Stimulated activated CD4-positive, alpha-beta T cell treated with anti-CD3 and anti-CD28 coated beads, Interleukin-1b, Interleukin-23, amount 100 ng/mL, for 1 hour (primary cell): ENCODE measurements at places on chromosomes 1 and 21.

DNA sequence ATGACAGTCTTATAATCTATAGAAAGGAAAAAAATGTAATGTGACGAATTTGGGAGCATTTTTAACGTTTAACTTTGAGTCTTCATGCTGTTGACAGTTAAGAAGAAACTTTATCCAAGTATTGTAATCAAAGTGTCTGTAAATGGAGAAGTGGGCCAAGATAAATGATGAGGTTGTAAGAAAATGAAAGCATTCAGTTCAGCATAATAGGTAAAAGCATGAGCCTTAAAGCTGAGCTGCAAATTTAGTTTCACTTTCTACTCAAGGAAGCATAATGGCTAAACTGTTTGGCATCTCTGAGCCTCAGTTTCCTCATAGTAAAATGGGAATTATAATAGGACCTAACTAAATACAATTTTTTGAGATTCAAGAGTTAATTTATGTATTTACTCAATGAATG lies 1554.8 kb downstream of the KCNT2 start:
- DNase-seq: no peak

DNA sequence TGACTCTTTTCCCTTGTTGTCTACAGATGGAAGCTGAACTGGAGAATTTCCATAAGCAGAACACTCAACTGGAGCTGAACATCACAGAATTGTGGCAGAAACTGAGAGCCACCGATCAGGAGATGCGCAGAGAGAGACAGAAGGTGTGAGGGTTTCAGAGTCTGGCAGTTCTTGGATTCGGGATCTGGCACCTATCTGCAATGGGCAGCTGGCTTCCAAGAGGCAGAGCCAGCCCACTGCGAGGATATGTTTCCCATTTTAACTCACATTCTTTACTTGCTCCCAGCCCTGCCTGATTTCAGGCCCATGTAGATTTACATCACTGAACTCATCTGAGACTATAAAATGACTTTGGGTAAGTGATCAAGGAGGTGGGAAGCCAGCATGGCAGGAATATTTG lies 37.3 kb upstream of the TMEM125 start:
- DNase-seq: no peak

DNA sequence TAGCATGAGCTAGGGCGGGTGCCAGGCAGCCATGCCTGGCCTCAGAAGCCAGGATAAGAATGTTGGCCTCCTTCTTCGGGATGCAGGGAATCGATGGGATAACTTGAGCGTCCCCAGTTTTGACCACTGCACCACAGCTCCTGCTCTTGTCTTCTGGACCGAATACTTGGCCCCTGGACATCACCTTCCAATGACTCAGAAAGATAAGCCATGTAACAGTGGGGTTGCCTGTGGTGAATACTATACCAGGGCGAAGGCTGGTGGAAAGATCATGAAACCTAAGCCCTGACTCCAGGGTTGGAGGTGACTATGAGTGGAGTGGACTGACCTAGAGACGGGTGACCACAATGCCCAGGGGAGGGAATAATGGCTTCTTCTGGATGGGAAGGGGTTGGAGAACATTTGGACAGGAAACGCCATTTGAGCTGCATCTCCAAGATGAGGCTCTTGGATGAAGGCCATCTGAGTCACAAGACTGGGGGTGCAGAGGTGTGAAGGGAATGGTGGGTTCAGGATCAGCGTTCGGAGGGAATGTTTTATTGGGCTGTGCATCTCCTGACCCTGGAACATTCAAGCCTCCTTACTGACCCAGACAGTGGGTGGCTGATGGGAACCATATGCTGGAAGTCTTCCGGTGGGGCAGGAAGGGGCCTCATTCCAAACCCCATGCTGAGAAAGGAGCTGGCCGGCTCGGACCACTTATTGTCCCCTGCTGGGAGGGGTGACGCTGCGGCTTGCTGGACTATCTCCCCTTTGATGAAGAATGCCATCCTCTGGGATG lies 18.5 kb upstream of the KCNE2 start:
- DNase-seq: no peak

DNA sequence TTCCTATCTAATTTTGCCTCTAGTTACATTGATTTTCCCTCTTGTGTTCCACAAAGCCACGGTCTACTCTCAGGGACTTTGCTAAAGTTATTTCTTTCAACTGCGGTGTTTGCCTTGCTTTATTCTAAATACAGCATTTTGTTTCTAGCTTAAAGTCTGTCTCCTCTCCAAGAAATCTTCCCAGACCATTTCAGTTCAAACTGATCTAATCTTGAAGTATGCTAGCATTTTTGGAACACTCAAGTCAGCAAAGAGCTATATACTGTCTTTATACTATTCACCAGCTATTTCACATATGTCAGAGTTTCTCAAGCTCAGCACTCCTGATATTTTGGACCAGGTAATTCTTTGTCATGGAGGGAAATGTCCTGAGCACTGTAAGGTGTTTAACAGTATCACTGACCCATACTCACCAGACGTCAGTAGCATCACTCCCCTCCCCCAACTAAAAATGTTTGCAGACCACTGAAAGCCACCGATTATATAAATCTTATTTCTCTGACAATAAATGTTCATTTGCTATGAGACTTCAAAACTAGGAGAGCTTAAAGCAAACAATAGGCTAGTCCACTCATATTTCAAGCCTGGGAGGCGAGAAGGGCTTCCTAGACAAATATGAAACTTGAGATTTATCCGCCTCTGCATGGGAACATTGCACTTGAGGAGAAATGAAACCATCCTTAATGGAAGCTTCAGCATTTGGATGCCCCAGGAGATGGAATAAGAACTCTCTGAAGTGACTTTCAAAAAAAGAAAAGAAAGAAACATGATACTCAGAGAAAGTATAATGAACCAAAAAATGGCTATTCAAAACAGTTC lies 81.1 kb downstream of the KIAA0319L start:
- DNase-seq: no peak

DNA sequence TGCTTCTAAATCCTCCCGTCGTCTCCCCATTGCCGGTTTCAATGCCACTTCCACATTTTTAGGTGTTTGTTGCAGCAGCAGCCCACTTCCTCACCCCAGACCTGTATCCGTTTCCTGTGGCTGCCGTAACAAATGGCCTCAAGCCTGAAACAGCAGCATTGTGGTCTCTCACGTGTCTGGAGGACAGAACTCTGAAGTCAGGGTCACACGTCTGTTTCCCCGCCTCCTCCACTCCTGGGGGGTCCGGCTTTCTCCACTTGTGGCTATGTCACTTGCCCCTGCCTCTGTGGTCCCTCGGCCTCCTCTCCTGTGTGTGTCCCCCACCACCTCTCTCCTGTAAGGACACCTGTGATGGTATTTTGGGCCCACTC lies 21.8 kb downstream of the TRPM2 start:
- DNase-seq: no peak

DNA sequence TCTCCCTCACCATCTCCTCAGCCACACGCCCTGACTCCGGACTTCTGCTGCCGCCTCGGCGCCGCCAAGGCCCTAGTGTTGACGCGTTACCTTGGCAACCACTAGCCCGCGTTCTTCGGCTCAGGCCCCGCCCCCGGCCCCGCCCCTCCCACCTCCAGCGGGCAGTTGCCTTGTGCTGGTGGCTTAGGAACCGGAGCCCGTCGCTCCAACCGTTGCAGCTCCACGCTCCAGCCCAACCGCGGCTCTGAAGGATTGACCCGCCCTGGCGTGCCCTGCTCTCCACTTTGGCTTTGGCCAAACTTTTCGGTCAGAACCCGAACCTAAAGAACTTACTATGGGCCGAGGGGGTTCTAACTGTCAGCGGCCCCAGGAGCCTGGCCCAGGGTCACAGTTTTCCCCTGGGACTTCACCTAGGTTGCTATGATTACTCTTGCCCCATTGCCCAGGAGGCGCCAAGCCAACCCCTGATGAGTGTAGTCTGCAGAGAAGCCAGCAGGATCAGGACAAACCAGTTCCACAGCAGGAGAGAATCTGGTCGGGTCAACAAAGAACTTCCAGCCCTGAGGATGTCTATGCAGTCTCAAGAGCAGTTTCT lies at the start of gene CFAP45:
Gene CFAP45, minus strand, starts transcription at position 80 of the 595 bp plus-strand sequence. Its CDS starts 67 bp downstream, at position 13.
- DNase-seq: no peak

DNA sequence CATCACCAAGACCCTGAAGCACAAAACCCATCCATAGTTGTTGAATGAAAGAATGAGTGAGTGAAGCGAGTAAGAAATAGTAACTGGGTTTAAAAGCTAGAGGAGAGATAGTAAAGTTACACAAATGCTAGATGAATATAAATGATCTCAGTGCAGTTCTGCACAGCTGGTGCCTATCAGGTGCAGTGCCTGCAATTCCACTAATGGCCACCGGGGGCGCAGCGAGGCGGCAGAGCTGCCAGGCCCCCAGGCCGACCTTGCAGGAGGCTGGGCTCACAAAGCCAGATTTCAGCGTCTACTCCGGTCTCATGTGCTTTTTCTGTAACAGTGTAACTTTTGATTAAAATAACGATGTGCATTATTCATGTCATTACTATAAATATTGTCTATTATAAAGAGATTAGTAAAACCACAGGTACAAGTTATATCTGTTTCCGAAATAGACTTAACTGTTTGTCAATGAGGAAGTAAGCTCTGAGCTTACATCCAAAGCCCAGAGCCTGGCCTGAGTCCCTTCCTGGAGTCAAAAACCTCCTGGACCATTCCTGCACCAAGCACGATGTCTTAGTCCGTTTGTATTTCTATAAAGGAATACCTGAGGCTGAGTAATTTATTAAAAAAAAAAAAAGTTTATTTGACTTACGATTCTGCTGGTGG lies 477.6 kb downstream of the NPHP4 start:
- DNase-seq: peak; percentile 41

DNA sequence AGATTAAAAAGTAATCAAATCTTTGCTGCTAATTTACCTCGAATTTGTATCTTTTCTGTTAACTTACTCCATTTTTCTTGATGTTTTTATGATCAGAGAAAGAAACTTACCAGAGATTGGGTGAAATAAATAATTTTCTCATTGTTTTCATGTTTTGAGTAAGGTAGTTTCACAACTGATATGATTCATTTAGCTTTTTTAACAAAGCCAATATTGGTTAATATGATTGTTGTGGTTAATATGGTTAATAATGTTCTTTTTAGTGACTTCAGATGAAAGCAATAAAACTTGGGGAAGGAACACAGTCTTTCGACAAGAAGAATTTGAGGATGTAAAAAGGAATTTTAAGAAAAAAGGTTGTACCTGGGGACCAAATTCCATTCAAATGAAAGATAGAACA lies 48.1 kb downstream of the MAP3K21 start:
- DNase-seq: no peak

- DNase-seq: no peak
These were observed 154.8 kb upstream of the POU3F1 start for GRCh38 chr1:38201431-38201830.

- no peak for DNase-seq
These were observed 191.5 kb downstream of the NFIA start for GRCh38 chr1:61273861-61274260.

DNA sequence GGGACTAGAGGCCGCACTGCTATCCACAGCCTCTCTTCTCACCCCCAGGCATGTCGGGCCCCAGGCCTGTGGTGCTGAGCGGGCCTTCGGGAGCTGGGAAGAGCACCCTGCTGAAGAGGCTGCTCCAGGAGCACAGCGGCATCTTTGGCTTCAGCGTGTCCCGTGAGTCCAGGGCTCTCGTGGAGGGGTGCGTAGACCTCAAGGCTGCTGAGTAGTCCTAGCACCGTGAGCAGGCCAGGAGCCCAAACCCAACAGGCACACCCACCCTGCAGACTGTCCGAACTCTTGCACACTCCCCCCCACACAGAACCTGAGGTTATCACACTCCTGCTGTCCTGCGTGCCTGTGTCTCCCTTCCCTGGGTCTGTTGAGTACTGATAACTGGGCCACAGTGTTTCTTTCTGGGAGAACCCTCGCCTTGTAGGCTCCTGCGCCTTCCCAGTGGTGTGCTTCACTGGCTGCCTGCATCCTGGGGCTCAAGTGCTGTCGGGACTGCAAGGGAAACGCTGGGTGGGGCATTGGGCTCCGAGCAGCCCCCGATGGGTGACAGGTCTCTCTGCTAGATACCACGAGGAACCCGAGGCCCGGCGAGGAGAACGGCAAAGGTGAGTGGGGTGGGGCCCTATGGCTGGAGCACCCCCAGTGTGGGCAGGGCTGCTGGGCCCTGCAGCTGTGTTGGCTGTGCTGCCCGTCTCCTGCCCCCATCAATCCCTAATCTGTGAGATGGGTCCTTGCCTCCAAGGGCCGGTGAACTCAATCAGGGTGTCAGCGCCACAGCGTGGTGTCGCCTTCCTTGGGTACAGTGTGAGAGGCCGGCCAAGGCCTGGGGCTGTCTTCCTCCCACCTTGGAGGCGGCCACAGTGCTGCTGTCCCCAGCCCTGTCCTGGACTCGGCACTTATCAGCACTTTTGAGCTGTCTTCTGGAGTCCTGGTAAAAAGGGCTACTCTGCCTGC lies 4.0 kb upstream of the GJC2 start:
- DNase-seq: no peak

DNA sequence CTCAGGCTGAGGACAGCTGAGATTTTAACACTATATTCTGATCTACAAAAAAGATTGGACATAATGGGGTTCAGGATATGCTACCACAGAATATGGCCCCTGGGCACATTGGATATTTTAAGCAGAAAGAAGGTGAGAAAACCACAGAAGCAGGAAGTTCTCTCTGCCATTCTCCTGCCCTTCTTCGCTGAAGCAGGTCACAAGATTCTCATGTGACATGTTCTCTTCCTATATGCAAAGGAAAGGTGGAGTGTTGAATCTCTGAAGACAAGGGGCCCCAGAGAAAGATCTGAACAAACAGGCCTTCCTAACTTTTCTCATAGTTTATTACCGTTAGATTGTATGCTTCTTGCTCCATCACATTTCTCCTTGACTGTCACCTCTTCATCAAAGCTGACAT lies 285.7 kb downstream of the S1PR1 start:
- no peak for DNase-seq

- DNase-seq: no peak
These were observed 29.3 kb upstream of the SRSF10 start for GRCh38 chr1:24009406-24009805.

DNA sequence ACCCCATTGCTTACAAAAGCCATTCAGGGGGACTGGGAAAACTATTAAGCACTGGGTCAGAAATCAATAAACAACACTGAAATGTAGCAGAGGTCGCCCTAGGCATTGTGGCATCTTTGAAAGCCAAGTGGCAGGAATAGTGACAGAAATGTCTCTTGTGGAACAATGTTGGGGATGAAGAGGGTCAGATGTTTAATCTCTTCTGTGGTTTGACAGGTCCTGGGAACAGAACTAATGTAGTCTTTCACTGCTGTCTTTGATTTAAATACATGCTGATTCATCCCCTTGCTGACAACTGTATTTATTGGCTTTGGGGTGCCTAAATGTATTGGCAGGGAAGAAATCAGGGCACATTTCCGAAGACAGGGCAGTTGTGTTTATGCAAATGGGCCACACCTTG lies 194.8 kb downstream of the ATG4C start:
- DNase-seq: no peak

DNA sequence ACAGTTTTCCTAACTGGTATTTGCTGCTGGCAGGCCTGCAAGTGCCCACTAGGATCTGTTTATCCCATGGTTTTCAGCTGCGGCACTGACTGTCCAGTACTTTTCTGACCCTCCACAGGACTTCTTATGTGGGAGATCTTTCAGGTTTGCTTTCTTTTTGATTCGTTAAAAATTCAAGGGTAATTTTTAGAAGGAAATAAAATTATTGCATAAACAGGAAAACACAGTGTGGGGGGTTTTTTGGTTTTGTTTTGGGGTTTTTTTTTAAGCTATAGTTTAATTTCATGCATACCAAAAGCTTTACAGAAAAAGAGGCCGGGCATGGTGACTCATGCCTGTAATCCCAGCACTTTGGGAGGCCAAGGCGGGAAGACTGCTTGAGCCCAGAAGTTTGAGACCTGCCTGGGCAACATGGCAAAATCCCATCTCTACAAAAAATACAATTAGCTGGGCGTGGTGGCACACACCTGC lies 3.6 kb downstream of the NIBAN1 start:
- DNase-seq: no peak
